ENCODE measurements at places on chromosomes 6 and 20.
A peak's percentile ranks its signal among the peaks of the same experiment; 100 is the strongest.

- no peak for DNase-seq
Observed at GRCh38 chr20:11797156-11797555, 120.5 kb upstream of the BTBD3 start.

DNA sequence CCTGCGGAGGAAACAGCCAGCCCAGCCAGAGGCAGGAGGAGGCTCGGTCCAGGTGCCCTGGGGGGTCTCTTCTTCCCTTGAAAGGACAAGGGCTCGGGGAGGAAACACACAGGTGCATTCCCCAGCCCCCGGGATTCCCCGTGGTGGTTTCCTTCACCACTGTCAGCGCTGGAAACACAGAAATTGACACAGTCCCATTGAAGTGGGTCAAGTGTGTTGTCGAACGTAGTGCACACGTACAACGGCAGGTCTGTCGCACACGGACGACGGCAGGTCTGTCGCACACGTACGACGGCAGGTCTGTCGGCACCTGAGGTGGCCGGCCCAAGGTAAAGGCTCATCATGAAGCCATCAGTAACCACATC lies 80.9 kb downstream of the DLL1 start:
- no peak for DNase-seq

DNA sequence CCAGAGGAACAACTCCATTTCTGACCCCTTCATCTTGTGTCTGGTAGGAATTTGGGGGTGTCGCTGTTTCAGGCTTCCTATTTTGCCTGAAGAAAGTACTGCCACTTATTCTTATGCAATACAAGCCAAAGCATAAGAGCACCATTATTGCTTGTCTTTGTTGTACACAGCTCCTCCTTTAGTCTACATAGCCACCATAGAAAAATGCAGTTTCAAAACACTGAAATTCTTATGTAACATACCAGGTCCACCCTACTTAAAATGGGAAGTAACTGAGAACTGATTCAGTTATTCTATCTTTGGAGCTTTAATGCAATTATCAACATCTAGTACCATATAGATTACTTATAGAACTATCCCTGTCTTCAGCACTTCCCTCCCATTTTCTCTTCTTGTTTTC lies 255.5 kb downstream of the ARHGAP18 start:
- DNase-seq, result no peak

- peak; percentile 96 for DNase-seq
Observed at GRCh38 chr20:43456809-43457639, 672 bp upstream of the SRSF6 start.

DNA sequence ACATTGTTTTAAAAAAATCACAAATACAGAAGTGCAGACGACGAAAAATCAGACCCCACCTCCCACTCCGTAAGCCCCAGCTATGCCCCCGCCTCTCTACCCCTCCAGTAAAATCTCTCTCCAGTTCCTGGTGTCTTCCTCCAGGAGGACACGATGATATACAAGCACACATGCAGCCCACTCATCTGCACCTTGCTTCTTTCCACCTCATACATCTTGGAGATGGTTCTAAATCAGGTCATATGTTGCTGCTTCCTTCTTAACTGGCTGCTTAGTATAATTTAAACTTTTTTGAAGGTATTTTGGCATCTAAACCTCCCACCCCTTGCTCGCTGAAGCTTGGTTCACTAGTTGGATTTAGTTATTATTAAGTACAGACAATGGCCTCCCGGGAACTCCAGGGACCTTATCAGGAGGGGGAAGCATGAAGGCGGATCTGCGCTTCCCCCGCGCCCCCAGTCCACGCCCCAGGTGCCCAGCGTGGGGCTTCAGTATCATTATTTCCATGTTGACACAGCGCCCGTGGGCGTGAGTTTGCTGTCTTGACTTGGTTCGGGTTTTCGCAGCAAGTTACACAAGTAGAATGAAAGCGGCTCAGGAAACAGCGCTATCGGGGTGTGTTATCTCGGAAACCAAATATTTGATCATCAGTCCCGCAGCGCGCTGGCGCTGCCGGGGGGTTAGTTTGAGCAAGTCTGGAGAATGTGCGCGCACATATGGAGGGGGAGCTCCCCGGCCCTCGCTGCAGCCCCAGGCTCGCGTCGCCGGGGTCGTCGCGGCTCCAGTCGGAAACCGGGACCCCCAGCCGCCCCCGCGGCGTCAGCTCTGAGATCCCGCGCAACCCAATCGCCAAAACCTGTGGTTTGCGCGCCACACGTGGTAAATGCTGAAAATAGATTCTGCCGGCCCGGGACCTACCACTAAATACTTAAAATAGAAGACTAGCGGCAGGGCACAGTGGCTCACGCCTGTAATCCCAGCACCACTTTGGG lies 2.3 kb downstream of the BMP7 start:
- DNase-seq, result no peak

DNA sequence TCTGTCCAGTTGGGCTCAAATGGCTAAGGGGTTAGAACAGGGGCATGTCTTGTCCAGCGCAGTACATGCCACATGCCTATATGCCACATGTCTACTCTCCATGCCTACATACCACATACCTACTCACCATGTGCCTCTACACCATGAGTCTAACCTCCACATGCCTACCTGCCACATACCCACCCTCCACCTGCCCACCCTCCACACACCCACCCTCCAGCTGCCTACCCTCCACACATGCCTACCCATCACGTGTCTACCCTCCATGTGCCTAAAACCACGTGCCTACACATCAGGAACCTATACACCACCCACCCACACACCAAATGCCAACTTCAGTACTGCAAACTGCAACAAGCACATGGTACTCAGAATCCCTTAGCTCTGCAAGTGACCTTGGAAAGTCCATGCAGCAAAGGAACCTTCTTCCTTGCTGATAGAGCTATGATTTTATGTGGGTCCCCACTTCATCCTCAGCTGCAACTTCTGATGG lies 113.0 kb upstream of the CST7 start:
- DNase-seq, result no peak

DNA sequence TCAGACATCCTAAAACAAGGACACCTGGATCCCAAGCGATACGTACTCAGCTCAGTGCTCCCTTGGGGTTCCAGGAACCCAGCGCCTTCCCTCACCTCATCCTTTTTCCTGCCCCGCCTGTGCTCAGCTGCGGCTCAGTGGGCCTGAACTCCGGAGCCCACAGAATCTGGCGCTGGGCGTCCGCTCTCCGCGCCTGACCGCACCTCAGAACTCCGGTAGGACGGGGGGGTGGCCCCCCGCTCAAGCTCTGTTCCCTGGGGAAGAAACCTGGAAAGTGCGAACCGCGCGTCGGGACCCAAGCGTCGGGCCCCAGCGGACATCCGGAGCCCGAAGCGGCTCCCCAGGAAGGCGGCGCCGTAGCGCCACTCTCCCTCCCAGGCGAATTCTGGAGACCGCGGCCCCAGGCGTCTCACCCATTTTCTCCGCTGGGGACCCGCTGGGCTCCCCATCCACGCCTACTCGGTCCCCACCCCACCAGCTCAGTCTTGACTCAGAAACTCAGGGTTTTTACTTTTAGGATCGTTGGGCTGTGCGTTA lies 336 bp upstream of the LY6G5C start:
- DNase-seq, result peak; percentile 59

DNA sequence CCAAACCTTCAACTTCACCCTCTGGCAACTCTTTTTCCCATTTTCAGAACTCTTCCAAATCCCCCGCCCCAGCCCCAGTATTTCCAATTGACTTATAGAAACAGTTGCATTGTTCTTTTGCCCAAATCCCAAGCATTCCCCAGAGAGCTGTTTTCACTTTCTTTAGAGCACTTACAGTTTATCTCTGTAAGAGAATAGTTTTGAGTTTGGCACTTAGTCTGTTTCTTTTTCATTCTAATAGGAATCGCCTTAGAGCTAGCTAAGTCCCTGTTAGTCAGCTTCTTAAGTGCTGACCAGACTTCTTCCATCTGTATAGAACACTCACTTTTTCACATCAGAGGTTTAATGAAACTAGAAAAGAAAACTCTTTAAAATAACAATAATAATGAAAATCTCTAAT lies 374.2 kb upstream of the FLRT3 start:
- peak; percentile 46 for DNase-seq

- DNase-seq, result no peak
Observed at GRCh38 chr6:32830936-32831335, 7.6 kb downstream of the TAP2 start.

DNA sequence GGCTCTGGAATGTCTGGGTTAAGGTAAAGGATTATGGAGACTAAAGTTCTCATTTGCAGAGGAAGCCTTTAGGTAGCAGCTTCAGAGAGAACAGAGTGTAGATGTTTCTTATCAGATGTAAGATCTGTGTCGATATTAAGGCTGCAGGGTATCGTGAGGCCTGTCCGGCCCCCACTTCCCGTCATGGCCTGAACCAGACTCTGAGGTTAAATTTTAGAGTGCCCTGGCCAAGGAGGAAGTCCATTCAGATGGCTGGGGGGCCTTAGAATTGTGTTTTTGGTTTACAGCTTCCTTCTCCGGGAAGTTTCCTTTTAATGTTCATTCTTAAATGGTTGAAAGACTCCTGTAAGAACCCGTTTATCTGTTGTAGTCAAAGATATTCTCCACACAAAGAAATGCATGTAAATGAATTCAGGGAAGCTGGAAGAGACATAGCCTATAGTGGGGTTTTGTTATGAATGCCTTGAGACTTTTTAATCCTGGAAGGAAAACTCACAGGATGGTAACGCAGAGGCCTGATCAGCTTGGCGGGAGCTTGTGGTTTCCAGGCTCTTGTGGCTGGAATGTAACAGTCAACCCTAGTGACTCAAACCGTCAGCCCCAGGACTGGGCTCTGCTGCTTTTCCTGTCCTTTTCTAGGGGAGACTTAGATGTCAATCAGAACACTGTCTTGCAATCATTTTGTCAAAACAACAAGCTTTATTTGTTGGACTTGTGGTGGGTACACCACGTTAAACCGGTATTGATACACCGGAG lies 34.7 kb downstream of the KIF25 start:
- peak; percentile 86 for DNase-seq

GRCh38 chr6:17505062-17505476 lies 95.0 kb upstream of the FAM8A1 start:
- peak; percentile 20 for DNase-seq

GRCh38 chr20:952196-952795 lies 36.2 kb upstream of the ANGPT4 start:
- no peak for DNase-seq

- no peak for DNase-seq
Observed at GRCh38 chr20:995170-995569, 6.9 kb downstream of the RSPO4 start.

GRCh38 chr6:53975941-53976615 lies 135.2 kb upstream of the MLIP start:
- peak; percentile 51 for DNase-seq

GRCh38 chr6:107079429-107079828 lies 35.9 kb downstream of the BEND3 start:
- no peak for DNase-seq

GRCh38 chr6:22638320-22638719 lies 69.0 kb downstream of the HDGFL1 start:
- DNase-seq, result no peak

- DNase-seq, result no peak
Observed at GRCh38 chr6:134458857-134459657, 141.1 kb upstream of the SGK1 start.

GRCh38 chr20:23157734-23158133 lies 71.6 kb upstream of the CD93 start:
- DNase-seq, result no peak

DNA sequence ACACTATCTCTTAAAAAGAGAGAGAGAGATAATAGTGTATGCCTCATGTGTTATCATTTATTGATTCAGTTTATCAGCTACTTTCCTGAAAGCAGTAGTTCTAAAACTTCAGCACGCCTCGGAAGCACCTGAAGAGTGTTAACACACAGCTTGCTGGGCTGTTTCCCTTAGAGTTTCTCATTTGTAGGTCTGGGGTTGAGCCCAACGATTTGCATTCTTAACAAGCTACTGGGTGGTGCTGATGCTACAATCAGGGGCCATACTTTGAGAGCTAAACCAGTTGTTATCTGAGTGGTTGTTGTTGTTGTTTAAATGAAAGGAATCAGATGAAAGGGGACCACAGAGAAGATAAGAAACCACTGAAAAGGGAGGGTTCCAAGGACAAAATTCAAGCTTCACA lies 32.6 kb downstream of the SIM1 start:
- DNase-seq, result no peak

DNA sequence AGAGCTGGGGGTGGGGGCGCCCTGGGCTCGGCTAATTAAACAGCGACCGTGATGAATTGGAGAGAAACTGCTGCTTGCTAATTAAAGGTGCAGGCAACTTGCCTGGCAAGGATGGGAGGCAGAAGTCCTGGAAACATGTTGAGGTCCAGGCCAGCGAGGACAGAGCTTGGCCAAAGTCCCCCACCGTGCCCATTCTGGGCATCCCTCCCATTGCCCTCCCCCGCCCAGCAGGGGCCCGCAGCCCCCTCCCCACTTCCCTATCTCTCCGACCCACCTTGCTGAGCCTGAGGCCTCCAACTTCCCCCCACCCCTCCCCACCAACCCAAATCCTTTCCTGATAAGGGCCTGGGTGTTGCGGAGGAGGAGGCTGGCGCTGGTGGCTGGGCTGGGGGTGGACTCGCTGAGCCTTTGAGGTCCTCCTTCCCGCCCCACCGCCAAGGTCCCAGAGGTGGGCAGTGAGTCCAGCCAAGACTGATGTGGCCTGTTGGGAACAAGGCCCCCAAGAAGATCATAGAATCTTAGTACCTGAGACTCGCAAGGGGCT lies 23.3 kb downstream of the C20orf203 start:
- no peak for DNase-seq

DNA sequence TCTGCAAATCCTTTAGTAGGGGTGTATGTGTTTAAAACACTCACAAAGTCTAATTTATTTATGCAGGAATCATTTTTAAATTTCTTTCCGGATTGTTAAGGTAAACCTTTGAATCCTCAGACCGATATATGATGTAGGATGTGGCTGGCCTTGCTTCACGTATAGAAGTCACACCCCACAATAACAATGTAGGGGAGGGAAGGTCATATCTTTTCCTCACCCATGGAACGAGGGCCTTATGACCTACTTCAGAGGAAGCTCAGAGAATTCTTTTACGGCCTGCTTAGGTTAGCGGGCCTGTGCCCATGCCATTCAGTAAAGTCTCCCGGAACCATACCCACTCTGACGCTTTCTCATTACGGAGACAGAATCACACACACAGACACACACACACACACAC lies 102.9 kb downstream of the MAP3K7 start:
- no peak for DNase-seq

DNA sequence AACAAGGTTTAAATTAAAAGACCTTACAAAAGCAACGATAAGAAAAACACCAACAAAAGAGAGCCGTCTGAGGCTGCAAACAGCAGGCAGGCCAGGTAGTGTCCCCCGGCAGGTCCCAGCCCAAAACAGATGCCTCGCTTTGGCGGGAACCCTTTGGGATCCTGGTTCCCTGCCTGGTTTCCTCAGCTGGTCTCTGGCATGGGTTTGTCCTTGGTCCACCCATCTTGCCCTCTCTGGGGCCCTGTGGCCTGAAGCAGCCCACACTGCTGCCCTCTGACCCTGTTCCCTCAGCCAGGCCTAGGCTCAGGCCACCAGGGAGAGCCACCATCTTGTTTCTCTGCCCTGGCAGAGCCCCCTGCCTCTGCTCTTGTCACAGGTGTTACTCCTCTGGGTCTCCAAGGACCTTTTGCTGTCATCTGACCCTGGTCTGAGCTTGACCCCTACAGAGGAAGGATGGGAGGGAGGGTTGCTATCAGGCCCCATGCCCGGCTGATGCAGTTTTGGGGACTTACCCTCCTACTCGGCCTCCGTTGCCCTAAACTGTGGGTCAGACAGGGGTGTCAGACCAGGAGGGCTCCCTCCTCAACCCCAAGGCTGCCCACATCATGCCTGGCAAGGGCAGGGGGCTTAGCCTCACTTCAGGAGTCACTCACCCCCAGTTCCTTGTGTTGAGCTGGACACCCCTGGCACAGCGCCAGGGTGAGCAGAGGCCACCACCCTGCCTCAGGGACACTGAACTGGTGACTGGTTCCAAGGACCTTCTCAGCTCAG lies 30.6 kb upstream of the GRM4 start:
- DNase-seq, result no peak
